SIG-M5 (cell line): ENCODE measurements at places on chromosomes 11 and 22.

GRCh38 chr11:433641-434040 lies 8.2 kb downstream of the ANO9 start:
- DNase-seq, result no peak

DNA sequence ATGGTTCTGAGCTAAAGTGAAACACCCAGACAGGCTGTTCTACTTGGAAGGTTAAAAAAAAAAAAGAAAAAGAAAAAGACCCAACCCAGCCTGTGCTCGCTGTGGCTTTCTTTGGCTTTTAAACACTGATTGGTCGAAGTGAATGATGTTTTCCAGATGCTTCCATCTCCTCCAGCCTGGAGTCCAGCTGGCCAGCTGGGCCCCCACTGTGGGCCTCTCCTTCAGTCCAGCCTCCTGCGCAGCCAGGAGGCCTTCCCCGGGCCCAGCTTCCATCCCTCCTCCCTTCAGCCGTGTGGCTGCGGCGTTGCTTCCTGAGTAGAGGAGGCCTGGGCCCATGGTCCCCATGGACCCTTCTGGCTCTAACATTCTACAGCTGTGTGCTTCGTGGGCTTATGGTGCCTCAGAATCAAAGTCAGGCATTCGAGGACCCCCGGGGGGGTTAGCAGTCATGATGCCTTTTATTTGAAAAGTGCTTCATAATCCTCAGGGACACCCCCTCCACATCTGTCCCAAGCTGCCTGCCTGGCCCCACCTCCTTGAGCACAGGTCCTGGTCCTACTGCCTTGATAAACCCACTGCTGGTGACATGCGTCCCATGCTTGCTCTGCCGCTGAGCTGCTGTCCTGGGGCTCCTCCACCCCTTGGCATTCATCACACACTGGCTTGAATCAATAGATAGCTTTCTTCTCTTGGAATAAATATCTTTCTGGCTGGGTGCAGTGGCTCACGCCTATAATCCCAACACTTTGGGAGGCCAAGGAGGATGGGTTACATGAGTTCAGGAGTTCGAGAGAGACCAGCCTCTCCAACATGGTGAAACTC lies 42.2 kb upstream of the FBLN1 start:
- DNase-seq, result no peak

DNA sequence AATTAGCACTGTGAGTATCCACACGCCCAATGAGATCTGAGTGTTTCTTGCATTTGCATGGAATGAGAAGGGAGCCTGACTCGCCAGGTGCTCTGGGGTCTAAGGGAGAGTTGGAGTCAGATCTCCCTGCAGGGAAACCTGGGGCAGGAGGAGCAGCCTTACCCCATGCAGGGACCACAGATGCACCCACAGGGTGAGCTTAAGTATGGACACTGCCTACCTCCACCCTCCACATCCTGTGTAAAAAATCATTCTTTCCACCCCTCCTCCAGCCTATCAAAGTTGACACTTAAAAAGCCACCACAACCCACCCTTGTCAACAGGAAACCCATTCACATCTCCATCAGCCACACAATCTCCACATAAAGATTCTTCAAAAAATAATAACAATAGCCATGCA lies 67.0 kb upstream of the IGLL5 start:
- no peak for DNase-seq

GRCh38 chr11:75770102-75770501 lies 1.5 kb downstream of the DGAT2 start:
- no peak for DNase-seq

DNA sequence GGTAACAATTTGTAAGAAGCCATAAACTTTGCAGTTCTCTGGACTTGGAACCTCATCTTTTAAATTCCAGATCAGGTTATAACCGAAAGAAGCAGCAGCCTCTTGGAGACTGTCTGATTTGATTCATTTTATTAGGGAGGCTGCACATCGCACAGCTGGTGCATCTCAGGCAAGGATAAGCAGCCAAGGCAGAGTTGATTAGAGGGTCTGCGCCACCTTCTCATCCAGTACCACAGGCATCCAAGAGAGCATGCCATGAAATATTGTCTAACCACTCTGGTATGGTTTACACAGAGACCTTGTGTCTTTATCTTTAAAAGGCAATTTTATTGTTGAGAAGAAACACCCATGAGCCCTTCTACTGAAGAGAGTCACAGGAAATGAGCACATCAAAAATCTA lies 16.2 kb upstream of the CWF19L2 start:
- DNase-seq, result no peak

DNA sequence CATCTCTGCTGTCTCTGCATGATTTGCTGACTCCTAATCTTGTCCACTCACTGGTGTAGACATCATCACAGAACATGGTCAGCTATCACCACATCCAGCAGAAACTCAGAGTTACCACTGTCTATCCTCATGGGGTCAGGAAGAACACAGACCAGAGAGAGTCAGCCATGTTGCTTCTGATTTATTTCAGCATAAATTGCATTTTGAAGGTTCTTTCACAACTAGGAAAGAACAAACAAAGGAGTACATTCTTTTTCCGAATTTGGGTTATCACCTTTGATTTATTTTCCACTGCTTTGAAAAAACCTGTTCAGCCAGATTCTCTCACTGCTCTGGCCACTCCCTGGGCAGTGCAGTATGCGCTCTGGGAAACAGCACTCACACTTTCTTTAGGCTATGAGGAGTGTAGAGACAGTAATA lies 172.0 kb upstream of the MTMR2 start:
- no peak for DNase-seq

DNA sequence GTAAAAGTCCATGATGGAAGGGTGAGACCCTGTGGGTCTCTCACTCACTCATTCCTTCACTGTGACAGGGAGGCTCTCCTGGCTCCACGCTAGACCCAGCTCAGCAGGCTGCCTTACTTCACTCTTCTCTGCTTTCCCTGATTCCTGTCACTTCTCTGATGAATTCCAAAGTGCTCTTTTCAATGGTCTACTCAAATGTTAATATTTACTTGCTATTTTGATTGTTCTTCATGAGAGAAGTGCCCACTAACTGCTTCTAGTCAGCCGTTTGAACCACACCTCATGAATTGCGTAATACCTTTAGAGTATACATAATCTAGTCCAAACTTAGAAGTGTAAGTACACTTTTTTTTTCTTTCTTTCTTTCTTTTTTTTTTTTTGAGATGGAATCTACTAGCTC lies 1350.2 kb upstream of the RAG2 start:
- DNase-seq, result no peak

GRCh38 chr22:24144056-24144777 lies 37.1 kb upstream of the SUSD2 start:
- no peak for DNase-seq

GRCh38 chr22:49191506-49191980 lies 636.1 kb downstream of the BRD1 start:
- no peak for DNase-seq

GRCh38 chr11:87463486-87464102 lies 425.9 kb downstream of the TMEM135 start:
- no peak for DNase-seq

DNA sequence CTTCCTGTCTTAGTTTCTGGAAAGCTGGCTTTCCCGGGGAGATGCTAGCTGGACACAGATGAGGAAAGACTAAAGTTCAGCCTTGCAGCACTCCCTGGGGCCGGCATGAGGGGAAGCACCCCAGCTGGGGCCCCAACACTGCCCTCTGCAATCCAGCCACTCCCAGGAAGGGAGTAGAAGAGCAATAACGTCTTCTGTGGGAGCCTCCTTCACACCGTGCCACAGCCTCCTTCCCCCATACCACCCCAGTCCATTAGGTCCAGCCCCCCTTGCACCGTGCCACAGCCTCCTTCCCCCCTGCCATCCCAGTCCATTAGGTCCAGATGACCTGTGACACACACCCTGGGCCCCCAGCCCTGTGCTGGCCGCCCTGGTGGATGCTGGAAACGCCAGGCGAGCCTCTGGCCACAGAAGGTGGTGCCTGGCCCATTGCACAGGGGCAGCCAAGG lies 44.1 kb upstream of the PRDM11 start:
- no peak for DNase-seq

DNA sequence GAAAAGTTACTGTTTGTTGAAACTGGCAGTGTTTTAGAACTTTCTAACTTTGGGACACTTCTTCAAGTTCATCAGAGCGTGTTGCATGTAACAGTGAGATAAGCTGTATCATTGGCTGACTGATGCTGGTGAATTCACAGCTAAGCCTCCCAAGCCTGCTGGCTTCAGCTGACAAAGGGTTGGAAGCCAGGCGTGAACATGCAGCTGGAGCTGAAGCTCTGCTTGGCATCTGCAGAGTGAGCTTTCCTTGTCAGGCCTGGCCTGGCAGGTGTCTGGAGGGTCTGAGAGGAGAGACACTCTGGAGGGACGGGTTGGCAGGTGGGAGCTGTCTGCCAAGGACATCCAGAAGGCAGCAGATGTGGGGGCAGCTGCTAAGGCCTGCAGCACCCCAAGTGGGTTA lies 1.5 kb downstream of the AMPD3 start:
- no peak for DNase-seq

GRCh38 chr11:6251990-6252473 lies 7.6 kb upstream of the CCKBR start:
- DNase-seq, result no peak

DNA sequence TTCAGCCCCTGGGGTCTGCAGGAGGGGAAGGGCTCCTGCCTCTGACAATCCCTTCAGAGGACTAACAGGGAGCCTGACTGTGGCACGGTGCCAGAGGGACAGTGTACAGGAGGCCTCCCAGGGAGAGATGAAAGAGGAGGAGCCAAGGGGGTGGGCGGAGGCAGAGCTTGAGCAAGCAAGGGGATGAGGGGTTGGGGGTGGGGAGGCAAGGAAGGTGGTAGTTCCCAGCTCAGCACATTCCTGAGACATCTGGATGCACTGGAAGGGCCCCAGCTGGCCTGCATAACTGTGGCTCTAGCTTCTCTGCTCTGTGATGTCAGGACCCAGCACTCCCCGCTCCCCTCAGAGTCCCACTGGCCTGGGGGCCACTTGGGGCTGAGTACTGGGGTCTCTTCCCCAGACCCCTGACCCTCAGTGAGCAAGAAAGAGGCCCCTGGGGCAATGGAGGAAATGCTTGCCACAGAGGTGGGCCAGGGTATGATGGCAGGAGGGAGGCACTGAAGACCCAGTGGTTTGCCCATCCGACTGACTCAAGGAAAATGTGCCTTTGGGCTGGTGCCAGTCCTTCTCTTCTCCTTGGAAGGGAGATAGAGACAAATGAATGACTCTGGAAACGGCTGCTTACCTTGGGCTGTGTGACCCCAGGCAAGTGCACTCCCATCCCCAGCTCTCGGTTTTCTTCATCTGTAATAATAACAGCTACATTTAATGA lies 13.3 kb downstream of the CREB3L1 start:
- DNase-seq, result no peak

DNA sequence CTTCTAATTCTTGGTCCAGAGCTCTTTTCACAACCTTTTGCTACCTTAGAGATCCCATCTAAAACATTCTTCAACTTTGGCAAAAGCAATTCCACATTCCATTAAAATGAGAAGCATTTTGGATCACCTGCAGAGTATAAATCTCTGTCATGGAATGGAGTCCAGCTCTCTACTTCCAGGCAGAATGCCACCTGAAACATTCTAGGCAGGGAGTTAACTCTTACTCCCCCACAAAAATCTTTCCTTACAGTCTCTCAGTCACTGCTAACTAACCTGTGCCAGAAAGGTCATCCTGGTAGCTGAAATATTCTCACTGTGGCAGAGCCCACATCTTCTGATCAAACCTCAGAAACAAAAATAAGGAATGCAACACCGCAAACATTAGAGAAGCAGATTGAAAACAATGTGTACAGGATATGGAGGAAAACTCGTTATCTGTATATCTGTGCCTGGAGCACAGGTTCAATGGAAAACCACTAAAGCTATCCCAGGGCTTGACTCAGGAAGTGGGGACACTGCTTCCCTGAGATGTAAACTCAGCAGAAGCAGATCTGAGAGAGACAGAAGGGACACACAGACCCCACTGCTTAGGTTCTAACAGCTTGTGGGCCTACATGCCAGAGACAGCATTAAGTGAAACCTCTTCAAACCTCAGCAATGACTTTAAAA lies 78.9 kb downstream of the KCNC1 start:
- DNase-seq, result no peak

- no peak for DNase-seq
These were observed 4.1 kb upstream of the USP18 start for GRCh38 chr22:18145676-18146388.

DNA sequence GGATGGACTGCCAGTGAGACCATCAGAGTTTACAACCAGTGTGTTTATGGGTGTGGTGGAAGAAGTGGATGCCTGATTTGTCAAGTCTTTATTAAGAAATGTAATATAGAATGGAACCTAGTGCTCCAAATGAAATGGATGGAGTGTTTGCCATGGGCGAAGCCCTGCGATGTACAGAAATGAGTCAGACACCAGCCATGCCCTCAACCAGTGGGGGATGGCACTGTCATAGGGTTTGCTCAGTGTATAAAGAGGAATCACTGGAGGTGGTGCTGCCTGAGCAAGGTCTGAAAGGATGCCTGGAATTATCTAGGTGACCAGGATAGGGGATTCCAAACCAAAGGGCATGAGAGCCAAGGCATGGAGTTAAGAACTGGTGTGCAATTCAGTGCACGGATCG lies 120.9 kb upstream of the MTNR1B start:
- DNase-seq, result no peak

- no peak for DNase-seq
These were observed 720 bp downstream of the PACS1 start for GRCh38 chr11:66070604-66071380.

GRCh38 chr11:104765401-104766095 lies 132.7 kb downstream of the CASP12 start:
- no peak for DNase-seq

DNA sequence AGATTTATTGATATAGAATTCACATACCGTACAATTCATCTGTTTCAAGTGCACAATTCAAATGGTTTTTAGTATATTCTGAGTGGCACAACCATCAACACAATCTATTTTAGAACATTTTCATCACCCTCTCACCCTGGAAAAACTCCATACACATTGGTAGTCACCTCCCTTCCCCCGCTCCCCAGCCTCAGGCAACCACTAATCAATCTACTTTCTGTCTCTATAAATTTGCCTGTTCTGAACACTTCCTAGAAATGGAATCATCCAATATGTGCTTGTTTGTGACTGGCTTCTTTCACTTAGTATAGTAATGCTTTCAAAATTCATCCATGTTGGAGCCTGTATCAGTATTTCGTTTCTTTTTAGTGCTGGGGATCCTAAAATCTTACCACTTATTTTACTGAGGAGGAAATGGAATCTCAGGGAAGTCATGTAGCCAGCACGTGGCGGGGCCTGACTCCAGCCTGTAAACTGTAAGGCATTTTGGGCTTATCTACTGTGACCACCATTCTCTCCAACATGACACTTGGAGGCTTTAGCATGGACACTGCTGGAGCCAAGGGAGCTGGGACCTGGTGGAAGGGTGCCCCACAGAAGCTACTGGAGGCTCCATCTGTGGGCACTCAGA lies 905 bp upstream of the UCP3 start:
- DNase-seq, result no peak

- no peak for DNase-seq
These were observed 229.6 kb upstream of the BLID start for GRCh38 chr11:122345586-122345985.
